Activated CD8-positive, alpha-beta T cell treated with anti-CD3 and anti-CD28 coated beads, Interleukin-2, amount 10 ng/mL, durations not matched to agents 7 days and 5 days (primary cell): ENCODE measurements at places on chromosomes 6 and 20.

DNA sequence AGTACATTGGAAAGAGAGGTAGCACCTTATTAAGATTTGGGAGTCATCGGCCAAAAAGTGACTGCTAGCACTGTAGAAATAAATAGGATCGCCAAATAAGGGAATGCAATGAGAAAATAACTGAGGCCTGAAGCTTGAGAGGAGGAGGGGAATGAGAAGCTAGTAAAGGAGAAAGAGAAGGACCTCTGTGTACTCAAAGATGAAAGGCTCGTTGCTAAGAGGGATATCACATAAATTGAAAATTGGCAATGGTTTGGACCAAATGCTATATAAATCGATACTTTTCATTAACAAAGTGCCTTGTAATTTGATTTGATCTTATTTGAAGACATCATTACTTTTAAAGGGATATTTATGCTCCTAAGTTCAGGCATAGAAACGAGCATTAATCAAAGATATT is 796.3 kb downstream of the QKI start:
- DNase-seq = no peak

DNA sequence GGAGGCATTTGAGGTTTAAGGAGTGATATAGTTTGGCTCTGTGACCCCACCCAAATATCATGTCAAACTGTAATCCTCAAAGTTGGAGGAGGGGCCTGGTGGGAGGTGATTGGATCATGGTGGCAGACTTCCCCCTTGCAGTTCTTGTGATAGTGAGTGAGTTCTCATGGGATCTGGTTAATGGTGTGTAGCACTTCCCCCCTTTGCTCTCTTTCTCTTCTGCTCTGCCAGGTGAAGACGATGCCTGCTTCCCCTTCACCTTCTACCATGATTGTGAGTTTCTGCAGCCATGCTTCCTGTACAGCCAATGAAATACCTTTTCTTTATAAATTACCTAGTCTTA is 1.7 kb upstream of the HDDC2 start:
- no peak for DNase-seq

DNA sequence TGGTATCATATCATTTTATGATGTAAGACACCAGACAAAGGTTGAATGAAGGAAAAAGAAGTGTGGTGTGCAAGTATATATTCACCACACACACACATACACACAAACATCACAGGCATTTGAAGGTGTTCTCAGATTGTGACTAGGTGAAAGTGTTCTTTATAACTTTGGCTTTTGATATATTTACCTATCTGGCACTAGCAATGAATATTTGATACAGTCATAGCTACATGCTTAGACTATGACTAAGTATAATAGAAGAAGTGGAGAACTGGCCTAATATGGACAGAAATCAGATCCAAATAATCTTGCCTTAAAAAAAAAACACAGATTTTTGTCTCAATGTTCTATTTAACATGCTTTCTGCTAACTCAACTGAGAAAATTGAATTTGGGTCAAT is 809.9 kb downstream of the KIF16B start:
- no peak for DNase-seq

- DNase-seq = no peak
Measured at GRCh38 chr6:167670938-167671338, 155.8 kb upstream of the AFDN start.

- no peak for DNase-seq
Measured at GRCh38 chr20:64254571-64255360, 782 bp upstream of the PCMTD2 start.

- no peak for DNase-seq
Measured at GRCh38 chr6:1597121-1597744, 12.5 kb upstream of the FOXC1 start.

DNA sequence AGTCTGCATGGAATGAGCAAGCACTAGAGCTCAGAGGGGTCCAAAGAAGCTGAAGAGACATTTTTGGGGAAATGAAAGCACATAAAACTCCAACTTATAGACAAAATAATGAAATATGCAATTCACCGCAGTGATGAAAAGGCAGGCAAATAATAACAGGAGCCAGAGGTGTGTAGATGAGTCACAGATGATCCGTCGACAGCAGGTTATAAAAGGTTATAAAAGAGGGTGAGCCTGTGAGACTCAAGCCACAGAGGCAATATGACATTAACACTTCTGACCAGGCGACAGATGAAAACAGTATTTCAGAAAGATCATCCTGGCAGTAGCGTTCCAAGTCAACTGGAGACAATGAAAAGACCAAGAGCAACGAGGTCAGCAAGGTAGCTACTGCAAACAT is 35.8 kb upstream of the ANKRD60 start:
- no peak for DNase-seq

DNA sequence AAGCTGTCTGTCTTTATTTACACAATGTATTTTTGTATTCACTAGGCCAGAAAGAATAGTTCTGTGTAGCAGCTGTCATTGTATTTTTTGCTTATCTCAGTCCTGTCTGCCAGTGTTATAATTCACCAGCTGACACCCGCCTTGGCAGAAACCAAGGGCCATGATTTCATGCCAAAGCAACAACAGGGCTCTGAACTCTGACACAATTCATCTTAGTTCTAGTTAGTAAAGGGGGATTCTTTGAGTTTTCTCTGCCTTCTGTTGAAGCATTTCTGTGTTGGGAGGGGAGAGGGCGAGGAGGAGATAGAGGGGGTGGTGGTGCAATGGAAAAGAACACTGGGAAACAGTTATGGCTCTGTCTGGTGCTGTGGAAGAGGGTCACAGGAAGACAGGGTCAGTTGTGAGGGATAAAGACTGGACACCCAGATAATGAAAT is 684.6 kb upstream of the MARCKS start:
- DNase-seq = no peak

- no peak for DNase-seq
Measured at GRCh38 chr20:41574802-41575389, 43.3 kb downstream of the CHD6 start.

- no peak for DNase-seq
Measured at GRCh38 chr20:59421089-59421488, 120.7 kb downstream of the EDN3 start.

DNA sequence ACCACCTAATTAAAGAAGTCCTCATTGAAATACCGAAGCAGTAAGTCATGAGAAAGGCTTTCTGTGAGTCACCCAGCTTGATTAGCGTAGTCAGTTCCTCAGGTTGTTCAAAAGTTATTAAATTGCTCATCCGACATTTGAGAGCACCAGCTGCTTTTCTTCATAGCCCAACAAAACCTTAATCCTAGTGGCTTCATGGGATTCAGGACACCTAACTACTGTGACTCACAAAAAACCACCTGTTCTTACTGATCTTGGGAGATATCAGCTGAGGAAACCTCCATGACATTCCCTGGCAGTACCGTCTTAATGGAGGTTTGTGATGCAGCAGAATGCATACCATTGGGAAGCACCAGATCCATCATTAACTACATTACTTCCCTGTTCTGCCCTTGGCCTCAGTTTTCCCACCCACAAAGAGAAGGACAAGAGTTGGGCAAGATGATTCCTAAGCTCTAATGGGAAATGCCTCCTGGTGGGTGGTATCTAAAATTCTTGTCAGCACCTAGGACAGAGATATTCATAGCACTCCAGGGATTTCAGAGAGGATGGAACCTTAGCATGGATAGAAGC is 103.8 kb downstream of the KHDC1L start:
- DNase-seq = no peak

DNA sequence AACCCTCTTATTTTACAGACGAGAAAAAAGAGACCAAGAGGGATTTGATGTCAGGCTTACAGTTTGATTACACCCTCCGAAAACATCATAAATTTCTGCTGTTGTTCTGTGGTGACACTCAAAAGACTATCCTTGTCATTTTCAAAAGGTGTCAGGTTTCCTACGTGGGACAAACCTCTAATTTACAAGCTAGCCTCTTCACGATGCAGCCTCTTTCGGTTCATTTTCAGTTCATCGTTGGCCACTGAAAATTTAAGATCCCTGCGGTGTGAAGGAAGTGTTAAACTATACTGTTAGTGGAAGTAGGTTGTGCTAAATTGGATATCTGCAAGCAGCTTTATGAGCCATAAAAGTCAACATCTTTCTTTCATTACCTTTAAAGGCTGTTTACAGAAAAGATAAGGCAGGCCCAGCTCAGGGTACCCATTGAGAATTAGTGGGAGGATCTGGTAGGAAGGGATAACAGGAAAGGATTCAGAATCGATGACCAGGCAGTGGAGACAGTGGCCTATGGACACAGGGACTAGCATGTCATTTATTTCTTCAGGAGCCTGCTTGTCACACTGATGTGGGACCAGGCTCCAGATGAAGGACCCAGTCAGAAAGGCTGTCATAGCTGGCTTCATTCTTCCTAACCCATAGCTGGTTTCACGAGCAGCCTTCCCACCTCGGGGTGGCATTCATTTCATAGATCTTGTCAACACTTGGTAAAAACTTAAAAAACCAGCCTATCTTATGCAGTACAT is 329.1 kb upstream of the SOX4 start:
- no peak for DNase-seq

DNA sequence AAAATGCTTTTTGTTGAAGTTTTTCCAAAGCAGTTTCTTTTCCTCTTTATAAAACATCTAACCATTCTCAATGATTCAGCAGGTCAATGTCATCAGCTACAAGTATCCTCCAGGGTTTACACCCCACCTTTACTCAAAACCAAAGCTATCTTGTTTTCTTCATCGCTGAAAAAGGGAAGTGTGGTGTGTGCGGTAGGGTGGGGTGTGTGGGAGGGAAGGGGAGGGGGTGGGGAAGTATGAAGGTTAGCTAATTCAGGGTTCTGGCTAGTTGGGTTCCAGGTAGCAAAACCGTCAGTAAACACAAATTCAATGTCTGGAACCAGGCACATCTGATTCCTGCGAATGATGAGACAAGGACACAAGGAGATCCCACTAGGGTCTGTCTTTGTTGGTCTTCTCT is 189.6 kb downstream of the GJA10 start:
- peak; percentile 78 for DNase-seq

DNA sequence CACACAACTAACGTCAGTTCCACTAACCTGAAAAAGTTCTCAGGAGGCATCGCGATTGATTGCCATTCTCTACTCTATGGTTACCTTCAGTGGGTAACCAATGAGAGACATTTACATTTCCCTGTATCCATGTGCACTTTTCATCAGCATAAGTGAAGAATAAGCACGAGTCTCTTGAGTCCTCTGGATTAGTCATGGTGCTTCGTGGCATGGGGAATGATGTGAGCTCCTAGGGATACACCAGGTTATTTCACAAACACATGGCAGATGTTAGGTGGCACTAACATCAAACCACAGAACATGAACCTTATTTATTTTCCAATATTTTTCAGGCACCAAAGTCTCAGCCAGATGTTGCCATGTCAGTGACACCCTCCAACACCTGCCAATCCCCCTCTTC is 64.0 kb downstream of the FYN start:
- DNase-seq = no peak

DNA sequence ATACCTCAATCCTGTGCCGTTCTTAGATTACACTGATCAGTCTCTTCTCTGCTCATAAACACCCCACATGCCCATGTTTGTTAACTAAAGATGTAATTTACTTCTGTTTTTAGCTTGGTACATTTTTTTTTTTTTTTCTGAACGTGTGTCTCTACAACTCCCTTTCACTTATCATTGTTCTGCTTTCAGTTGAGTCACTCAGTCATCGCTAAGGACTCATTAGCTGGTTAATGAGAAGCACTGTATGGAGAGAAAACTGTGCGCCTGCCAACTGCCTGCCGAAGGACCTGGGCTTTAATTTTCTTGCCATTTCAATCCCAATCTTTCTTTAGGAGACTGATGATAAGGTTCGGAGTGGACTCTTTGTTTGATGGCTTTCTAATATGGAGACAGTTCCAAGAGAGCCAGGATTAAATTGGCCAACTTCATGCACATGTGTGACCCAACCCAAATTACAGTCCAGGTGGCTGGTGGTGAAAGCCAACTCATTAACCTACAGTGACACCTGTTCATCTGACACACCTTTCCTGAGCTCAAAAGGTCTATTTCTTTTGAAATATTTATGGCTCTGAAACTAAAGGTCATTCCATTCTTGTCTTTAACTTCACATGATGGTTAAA is 334.1 kb downstream of the BCKDHB start:
- no peak for DNase-seq
